Cardiac muscle cell (in vitro differentiated cells and primary cell): ENCODE measurements at places on chromosomes 4 and X. TPM values are rescaled to one million over a fixed set of nuclear protein-coding genes. Genes with fewer than 3 reads are reported as not detected.

DNA sequence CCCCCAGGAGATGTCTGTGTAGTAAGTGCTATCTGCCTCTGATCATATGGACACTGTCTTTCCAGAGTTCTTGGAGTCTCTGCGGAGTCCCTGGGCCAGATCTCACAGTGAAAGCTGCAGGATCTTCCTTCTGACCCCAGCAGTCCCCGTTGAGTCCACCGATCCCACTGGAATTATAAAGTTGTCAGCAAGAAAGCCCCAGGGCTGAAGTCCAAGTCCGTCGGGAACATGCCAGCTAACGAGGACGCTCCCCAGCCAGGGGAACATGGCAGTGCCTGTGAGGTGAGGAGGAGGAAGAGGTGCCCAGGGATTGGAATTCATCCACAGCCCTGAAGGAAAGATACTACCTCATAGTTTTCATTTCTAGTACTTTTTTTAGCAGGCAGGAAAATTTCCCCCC lies 9.3 kb downstream of the ZNF81 start:
- H3K27me3 ChIP-seq: no peaks in the 10 kb centered on the region
- no peak overlapping the region for H3K4me3 ChIP-seq
- peaks cover 4% of the 10 kb centered on the region for H3K36me3 ChIP-seq
- H3K27ac ChIP-seq: no peak overlapping the region

DNA sequence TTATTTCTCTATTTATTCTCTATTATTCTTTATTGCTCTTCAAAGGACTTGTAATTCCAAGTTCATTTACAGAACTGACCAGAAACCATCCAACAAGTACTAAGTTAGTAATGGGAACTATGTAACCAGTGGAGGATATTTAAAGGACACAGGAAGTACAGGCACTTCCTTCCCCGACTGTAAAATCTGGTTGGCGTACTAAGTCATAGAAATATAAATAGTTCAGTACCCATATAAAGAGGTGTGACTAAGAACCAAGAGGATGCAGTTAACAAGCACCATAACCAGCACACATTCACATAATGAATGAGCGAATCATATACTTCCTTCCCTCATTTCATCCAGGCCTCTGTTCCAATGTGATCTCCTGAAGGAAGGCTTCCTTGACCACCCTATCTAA lies 3.6 kb upstream of the EIF4E start:
- peaks cover 4% of the 10 kb centered on the region for H3K4me1 ChIP-seq
- no peaks in the 10 kb centered on the region for H3K27me3 ChIP-seq
- H3K4me3 ChIP-seq: no peak overlapping the region
- DNase-seq: no peak
- no peak overlapping the region for H3K27ac ChIP-seq
- no peaks in the 10 kb centered on the region for H3K36me3 ChIP-seq

DNA sequence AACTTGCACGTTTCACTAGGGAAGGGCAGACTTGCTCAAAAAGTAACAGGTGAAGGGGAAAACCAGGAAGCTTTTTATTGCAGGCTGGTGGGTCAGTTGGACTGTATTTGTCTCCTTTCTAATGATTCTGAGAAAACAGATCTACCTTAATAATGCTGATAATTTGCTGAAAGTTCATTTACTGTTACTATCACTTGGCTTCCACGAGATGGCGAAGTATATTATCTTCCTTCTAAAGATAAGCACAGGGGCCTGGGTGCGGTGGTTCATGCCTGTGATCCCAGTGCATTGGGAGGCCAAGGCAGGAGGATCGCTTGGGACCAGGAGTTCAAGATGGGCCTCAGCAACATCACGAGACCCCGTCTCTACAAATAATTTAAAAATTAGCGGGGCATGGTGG lies 16.4 kb downstream of the CCKAR start:
- H3K4me3 ChIP-seq: no peak overlapping the region
- H3K27me3 ChIP-seq: no peaks in the 10 kb centered on the region
- no peaks in the 10 kb centered on the region for H3K36me3 ChIP-seq
- H3K4me1 ChIP-seq: peaks cover 3% of the 10 kb centered on the region
- DNase-seq: no peak
- H3K27ac ChIP-seq: no peak overlapping the region

DNA sequence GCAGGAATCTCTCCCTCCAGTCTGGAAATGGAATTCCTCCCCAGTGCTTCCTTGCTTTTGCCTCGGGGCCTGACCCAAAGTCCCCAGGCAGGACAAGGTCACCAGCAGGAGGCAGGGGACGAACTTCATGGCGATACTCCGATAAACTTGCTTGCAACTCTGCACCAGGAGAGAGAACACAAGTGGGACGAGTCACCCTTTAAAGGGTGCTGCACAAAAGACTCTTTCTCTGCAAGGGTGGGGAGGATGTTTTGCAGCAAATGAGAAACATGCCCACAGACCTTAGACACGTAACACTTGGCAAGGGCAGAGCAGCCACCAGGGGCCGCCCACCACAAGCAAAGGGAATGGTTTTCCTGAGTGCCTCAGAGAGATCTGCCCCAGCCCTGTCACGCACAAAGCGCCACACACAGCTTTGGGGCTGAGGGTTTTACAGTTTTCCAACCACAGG lies at the start of gene FGFBP2:
TSS of gene FGFBP2 (minus strand) at position 175 of the 451 bp plus-strand sequence. CDS start at position 129, 46 bp downstream.
- H3K36me3 ChIP-seq: no peaks in the 10 kb centered on the region
- no peak within 1 kb of the TSS for H3K27ac ChIP-seq
- peak; percentile 66 for DNase-seq
- no peaks in the 10 kb centered on the region for H3K4me1 ChIP-seq
- H3K4me3 ChIP-seq: no peak within 1 kb of the TSS

DNA sequence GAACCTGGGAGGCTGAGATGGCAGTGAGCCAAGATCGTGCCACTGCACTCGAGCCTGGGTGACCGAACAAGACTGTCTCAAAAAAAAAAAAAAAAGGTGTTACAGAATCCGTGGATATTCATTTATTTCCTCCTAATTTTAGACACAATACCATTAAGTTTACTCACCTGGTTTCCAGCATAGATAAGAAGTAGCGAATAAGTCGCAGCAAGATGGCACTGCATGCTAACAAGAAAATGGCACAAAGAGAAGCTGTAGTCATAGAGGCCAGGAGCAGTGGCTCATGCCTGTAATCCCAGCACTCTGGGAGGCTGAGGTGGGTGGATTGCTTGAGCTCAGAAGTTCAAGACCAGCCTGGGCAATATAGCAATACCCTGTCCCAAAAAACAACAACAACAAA lies 17.0 kb upstream of the MOB1B start:
- H3K4me1 ChIP-seq: no peaks in the 10 kb centered on the region
- no peak for DNase-seq
- no peaks in the 10 kb centered on the region for H3K36me3 ChIP-seq

TMEM150C gene
- total RNA-seq: 5.1 and 5.6 TPM in 2 replicates

F9 gene
- total RNA-seq: not detected in 2 replicates
